ENCODE measurements at places on chromosomes 13 and 19.

DNA sequence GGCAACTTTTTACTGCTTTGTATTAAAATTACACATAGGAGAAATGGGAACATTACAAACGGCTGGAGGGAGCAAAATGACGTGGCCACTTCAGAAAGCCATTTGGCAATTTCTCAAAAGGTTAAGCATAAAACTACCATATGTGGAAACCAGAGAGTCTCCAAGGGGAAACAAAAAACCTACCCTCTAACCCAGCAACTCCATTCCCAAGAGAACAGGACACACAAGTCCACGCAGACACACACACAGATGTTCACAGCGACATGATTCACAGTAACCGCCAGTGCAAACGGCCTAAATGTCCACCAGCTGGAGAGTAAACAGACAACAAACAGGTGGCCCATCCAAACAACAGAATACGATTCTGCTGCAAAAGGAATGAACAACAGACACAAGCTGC lies 37.2 kb downstream of the STK24 start:
- DNase-seq, result peak; percentile 88

- no peak for DNase-seq
Measured at GRCh38 chr13:98108341-98108740, 34.6 kb upstream of the FARP1 start.

GRCh38 chr13:77728265-77729125 lies 31.0 kb downstream of the SLAIN1 start:
- peak; percentile 92 for DNase-seq

- DNase-seq, result no peak
Measured at GRCh38 chr13:74530011-74530410, 395.8 kb upstream of the KLF12 start.

- DNase-seq, result no peak
Measured at GRCh38 chr19:51140441-51140840, 1.7 kb upstream of the SIGLEC7 start.

DNA sequence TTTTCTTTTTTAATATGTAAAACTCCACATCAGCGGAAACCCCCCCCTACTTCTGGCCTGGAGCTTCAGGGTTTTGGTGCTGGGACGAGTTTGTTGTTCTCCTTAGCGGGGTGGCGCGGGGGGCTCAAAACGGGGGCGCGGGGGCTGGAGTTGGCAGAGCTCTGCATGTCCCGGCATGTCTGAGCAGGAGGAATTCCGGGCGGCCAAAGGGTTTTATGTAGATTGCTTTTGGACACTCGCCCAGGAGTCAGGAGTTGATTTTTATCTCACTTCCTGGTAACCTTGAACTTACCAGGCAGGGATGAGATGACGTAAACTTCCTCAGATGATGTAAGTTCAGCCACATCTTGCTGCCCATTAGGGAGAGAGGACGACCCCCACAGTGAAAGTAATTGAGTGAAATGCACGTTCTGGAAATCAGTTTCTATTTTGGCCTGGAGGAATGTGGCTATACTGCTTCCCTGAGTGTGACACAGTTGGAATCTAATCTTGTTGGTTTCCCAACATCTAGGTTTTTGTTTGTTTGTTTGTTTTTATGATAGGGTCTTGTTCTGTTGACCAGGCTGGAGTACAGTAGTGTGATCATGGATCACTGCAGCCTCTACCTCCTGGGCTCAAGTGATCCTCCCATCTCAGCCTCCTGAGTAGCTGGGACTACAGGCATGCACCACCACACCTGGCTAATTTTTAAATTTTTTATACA lies 21.0 kb upstream of the GDF15 start:
- DNase-seq, result peak; percentile 37

- DNase-seq, result no peak
Measured at GRCh38 chr13:37202264-37202663, 96.8 kb upstream of the CSNK1A1L start.

DNA sequence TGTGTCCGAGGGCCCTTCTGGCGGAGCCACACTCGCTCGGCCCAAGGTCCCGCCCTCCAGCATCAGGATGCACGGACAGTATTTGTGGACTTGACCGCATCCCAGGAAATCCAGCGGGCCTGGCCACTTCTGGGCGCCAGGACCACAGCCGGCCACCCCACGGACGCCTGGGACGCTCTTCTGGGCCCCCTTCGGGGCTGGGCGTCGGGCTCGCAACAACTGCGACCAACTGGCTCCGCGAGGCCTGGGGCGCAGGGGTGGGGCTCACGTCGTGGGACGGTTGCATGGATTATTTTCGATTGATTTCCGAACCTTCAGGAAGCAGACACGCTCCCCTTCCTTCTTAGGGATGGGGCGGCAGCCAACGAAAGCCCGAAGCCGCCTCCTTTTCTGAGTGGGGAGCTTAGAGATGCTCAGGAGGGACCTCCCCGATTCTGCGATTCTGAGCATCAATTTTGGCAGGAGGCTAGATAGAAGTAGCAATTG lies 521 bp upstream of the NUP58 start:
- DNase-seq, result no peak

GRCh38 chr13:20178156-20178555 lies 14.6 kb downstream of the GJB2 start:
- no peak for DNase-seq

GRCh38 chr13:110333837-110334236 lies 26.8 kb downstream of the COL4A2 start:
- no peak for DNase-seq

DNA sequence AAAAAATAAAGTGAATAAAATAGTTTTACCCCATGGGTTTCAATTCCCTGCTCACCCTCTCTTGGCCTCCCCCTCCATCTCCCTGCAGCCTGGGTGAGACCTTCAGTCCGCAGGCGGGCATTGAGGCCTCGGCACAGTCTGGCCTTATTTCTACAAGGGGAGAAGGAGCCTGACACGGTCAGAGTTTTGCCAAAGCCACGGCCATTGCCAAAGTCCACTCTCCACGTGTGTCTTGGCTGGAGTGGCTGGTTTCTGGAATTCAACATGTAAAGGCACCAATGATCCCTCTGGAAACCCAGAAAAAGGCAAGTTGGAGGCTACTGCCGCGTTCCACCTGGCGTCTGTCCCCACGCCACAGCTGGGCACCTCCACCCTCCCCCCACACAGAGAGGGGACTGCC lies 43.4 kb upstream of the SPACA7 start:
- no peak for DNase-seq

- peak; percentile 36 for DNase-seq
Measured at GRCh38 chr19:38736413-38737280, 7.6 kb downstream of the CAPN12 start.

GRCh38 chr19:2054763-2055162 lies 3.7 kb upstream of the MKNK2 start:
- no peak for DNase-seq

DNA sequence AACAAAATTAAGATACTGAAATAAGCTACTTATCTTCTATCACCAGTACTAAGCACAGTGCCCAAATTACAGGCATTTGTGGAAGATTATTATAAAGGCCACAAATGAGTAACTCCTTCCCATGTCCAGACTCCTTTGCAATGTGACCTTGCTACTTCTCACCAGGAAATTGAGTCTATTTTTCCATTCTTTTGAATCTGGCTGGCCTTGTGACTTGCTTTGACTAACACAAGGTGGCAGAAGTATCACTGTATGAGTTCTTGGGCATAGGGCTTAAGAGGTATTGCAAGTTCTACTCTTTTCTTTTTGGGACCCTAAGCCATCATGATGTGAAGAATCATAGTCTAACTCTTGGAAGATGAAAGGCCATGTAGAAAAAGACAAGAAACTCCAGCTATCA lies 49.9 kb downstream of the UGGT2 start:
- no peak for DNase-seq

DNA sequence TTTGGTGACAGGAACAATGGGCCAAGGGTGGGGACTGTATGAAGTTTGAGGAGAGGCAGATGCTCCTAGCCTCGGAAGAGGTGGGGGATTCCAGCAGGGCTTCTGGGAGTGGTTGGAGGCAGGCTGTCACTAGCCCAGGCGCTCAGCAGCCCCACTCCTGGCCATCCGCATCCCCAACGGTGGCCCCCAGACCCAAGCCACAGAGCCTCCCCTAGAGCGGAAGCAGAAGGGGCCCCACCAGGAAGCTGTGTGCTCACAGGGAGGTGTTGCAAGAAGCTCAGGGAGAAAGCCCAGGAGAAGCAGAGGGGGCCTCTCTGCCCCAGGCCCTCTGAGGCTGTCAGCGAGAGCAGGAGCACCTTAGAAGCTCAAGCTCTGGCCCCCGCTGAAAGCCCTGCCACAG lies 8.3 kb downstream of the PRAM1 start:
- DNase-seq, result peak; percentile 62

DNA sequence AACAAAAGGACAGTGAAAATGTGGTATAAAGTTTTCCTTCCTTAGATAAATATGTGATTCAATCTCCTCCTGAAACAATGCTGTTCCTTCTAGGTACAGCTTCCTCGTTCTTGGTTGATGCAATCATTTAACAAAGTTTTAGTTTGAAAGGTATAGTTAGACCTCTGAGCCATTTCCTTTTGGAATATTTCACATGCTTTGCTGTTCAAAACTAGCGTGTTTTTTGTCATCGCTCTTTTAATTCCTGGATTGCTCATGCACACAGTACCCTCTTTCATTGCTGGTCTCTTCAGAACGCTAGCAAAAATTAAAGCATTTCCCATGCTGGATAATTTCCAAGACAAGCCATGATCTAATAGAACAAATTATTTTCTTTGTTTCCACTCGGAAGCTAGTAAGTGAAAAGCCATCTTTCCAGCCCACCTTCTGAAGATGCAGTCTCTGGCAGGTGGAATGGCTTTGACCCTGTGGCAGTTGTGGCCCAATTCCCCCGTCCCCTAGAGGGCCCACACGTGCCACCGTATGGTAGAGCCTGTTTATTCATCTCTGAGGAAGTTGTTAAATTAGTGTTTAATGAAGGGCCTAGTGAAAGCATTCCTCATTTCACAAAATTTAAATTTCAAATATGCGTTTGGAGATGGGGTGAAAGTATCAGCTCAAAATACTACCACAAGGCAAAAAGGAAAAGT lies 1040.6 kb upstream of the SLC10A2 start:
- DNase-seq, result no peak

- DNase-seq, result peak; percentile 82
Measured at GRCh38 chr19:15288146-15288963, 44.0 kb downstream of the BRD4 start.

DNA sequence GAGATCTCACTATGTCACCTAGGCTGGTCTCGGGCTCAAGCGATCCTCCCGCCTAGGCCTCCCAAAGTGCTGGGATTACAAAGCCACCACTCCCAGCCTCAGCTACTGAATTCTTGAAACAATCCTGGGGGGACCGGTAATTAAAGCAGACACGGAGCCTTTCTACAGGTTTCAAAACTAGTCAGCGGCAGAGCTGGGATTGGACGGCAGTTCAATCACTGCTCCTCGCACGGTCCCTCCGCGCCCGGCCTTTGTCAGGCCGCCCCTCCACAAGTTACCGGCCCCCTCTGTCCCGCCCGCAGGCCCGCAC lies 229 bp downstream of the BORCS8 start:
- DNase-seq, result no peak

DNA sequence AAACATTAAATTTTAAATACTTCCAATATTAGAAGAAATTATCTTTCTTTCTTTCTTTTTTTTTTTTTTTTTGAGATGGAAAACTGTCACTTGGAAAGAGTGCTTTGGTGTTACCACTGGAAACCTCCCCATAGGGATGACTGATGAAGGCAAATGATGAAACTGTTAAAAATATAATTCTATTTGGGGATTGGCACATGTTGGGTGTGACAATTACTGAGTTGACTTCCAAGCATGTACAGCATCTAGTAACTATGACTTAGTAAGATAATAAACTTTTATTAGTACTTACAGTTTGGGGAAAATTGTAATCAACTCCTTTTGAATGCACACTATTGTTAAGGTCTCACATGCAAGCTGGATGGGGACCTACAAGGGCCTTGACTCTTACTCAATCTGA lies 592.5 kb downstream of the KCTD12 start:
- DNase-seq, result no peak

DNA sequence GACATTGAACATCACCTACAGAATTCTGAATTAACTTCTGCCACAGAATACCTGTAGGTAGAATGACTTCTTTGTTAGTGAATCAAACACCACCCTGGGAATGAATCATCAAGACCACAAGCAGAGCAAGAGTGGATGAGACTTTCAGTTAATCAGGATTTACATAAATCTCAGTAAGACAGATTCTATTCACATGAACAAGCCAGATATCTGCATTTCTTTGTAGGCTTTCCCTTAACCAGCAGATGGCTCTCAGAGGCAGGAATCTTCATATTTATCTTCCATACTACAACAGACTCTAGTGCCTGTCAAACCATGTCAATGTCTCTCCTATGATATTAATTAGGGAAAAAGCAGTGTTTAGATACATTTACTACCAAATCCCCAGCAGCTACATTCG lies 412.1 kb downstream of the KLF12 start:
- DNase-seq, result peak; percentile 42

DNA sequence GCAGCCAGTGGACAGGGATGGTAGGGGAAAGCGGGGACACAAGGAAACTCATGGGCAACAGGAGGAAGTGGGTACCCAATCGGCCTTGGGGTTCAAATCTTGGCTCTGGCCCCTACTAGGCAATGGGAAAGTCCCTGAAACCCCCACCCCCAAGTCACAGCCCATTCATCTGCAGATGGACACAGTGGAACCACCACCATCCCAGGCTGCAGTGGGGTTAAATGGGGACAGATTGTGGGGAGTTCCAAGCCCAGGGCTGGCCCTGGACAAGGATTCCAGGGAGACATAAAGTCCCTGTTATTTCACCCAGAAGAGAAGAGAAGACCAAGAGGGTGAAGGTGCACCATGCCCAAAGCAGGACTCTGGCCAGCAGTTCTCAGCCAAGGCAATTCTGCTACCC lies 48.5 kb downstream of the CPAMD8 start:
- DNase-seq, result no peak

Data from NCI-H2171 treated with DMSO at 0.1 percent for 48 hours (cell line).